ENCODE measurements at places on chromosomes 12 and 14. TPM values are rescaled to one million over a fixed set of nuclear protein-coding genes. Genes with fewer than 3 reads are reported as not detected.
A peak's percentile ranks its signal among the peaks of the same experiment; 100 is the strongest.

DNA sequence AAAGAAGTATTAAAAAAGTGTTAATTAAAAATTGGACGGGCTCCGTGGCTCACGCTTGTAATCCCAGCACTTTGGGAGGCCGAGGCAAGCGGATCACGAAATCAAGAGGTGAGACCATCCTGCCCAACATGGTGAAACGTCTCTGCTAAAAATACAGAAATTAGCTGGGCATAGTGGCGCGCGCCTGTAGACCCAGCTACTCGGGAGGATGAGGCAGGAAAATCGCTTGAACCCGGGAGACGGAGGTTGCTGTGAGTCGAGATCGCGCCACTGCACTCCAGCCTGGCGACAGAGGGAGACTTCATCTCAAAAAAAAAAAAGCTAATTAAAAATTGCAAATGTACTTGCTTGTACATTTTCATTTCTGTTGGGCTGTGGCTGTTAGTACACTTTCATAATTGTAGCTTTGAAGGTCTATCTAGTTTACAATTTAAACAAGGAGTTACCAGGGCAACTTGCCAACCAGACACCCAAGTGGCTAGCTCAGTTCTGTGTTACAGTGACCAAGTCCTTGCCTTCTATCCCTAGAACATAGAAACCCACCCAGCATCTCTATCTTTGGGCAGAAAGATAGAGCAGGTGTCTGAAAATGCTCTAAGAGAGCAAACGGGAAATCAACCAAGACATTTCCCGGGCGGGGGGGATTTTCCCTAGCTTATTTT lies 1.2 kb downstream of the COA8 start:
- DNase-seq: no peak

GRCh38 chr12:103852498-103852997 lies 11.5 kb upstream of the NT5DC3 start:
- DNase-seq: no peak

- DNase-seq: no peak
These were observed 697 bp upstream of the DNAJC14 start for GRCh38 chr12:55829967-55830600.

DNA sequence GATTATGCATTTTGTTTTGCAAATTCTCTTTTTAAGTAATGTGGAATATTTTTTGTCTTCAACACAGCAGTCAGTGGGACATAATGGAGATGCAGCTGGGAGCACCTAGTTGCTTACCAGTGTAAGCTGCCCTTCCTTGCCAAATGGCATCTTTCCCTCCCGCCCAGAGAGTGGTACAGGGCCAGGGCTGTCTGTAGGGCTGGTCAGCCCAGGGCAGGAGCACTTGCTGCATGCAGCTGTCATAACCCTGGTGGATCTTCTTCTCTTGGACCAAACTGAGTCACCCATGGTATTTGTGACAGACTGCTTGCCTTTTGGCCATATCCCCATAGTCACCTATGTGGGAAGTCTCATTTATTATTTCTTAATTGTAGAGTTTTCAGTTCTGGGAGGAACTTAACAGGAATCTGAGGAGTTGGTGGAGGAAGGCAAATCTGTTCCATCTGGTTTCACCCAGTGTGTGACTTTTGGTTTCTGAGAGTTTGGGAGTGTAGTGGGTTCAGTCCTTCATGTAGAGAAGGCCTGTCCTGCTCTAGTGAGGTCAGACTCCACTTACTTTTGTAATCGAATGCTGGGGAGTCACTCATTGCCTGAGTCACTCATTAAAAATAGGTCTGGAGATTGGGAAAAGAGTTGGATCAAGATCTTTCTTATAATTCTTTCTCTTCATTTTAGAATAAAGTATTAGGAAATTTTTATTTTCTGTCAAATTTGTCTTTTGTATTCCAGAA lies 62.0 kb upstream of the ASPG start:
- DNase-seq: no peak

DNA sequence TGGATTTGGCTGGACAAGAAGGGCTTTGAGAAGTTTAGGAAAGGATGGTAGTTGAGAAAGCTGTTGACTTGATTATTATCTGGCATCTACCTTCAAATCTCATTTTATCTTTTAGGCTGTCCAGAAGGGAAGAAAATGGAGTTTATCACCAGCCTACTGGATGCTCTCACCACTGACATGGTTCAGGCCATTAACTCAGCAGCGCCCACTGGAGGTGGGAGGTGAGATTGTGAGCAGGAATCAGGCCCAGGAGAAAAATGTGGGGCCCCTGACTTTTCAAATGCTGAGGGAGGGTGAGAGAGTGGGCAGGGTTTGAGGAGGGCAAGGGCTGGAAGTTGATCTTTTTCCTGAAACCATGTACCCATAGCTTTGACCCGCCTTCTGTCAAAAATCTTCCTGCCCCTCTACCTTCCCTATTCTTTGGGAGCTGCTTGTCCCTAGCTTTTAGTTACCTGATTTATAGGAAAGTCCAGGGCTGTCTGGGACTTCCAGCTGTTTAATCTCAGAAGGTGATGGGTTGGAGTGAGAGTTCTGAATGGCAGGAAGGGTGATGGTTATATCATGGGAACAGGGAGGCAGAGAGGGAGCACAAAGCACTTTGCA lies 134.2 kb downstream of the SMOC1 start:
- DNase-seq: no peak

- DNase-seq: no peak
These were observed 431.5 kb upstream of the OR4E1 start for GRCh38 chr14:22105006-22105623.

GRCh38 chr12:88242571-88242925 lies 100.4 kb downstream of the TMTC3 start:
- DNase-seq: peak; percentile 30

GRCh38 chr14:20387576-20387975 lies 25.7 kb downstream of the TEP1 start:
- DNase-seq: no peak

- DNase-seq: no peak
These were observed 3.2 kb downstream of the SNAPC1 start for GRCh38 chr14:61765225-61765943.

- no peak for DNase-seq
These were observed 5.9 kb upstream of the SPTB start for GRCh38 chr14:64885559-64885958.

DNA sequence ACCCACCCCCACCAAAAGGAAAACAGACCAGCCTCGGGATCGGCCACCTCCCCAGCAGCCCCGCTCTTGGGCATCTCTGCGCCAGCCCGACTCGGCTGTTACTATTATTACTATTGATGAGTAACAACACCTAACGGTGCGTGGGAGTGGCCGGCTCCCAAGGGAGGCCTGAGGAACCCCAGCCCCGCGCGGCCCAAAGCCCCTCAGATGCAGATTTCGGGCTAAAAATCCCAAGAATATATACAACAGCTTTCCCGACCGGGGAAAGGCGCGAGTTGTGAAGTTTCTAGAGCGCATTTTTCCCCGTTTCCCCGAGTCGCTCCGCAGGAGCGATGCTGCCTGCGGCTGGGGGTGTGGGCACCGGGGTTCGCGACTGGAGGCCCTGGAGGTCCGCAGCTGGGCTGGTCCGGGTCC lies 565 bp downstream of the NT5DC3 start:
- no peak for DNase-seq

GRCh38 chr14:97571866-97572555 lies 774.8 kb downstream of the VRK1 start:
- DNase-seq: no peak

DNA sequence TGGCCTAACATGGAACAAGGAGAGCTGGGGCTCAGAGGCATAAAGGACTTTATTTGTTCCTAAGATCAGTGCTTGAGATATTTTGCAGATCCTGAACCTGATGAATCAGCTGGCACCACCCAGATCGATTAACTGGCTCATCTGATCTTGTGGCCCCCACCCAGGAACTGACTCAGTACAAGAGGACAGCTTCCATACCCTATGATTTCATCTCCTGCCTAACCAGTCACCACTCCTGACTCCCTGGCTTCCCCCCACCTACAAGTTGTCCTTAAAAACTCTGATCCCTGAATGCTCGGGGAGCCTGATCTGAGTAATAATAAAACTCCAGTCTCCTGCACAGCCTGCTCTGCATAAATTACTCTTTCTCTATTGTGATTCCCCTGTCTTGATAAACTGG lies 5.1 kb downstream of the C12orf56 start:
- DNase-seq: no peak

GRCh38 chr14:100576091-100577085 lies 10.8 kb downstream of the BEGAIN start:
- DNase-seq: no peak

DNA sequence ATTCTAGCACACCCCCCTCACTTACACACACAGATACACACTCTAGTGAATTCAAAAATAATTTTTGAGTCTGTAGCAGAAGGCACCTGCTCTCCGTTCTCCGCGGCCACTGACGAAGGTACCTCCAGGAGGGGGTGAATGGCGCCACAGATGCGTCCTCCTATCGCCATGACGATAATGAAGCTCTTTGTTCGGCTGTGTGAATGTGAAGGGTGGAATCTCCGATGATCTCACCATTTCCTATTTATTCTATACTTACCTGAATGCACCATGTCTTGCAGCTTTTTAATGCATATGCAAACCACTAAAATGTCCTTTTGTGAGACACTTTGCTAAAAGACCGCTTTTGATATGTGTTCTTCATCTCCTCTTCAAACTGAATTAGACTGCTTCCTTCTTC lies 162.7 kb downstream of the EGLN3 start:
- no peak for DNase-seq

- no peak for DNase-seq
These were observed 36.8 kb upstream of the PLEKHG6 start for GRCh38 chr12:6273541-6274230.

GRCh38 chr12:132469423-132469822 lies 20.5 kb upstream of the FBRSL1 start:
- DNase-seq: no peak

DNA sequence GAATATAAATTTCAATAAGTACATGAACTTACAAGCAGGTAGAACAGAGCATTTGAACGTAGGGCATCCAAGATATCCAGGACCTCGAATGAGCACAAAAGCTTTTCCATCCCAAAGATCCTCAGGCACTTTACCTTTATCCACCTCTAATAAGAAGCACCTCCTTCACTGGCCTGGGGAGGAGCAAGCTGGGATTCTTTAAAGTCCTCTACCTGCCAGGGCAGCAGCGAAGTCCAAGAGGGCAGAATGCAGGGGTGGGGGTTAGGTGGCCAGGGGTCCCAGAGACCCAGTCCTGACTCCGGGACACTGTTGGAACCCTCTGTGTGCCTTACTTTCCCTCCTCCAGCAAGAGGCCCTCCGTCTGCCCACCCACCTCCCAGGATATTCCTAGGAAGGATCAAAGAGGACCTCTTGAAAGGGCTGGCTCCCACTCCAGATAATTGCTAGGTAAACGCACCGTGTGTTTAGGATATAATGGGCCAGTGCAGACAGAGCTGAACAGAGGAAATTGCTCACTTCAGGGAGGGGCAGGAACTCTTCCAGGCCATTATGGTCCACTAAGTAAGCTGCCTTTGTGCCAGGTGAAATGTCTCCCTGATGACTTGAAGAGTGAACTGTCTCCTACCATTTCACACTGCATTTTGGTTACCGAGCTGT lies 68.1 kb downstream of the TTC9 start:
- DNase-seq: no peak

DNA sequence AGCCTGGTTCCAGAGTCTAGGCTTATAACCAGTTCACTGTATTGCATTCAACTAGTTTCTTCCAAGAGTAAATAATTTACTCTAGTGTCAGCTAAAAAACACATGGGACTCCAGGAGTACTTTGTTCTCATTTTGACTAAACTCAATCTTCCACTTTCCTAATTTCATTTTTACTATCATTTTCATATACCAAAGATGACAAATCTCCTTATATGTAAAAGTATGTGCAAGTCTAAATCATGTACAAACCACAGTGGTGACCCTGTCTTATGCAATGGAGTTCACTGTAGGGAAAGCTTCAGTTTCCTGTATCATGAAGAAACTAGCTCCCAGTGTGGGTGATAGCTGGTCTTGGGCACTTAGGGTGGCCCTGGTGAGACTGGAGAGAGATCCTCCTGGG lies 151.6 kb downstream of the HELB start:
- no peak for DNase-seq

GRCh38 chr12:49750027-49750995 lies 9.0 kb downstream of the TMBIM6 start:
- DNase-seq: no peak

GRCh38 chr12:58395470-58395869 lies 454.1 kb downstream of the ATP23 start:
- no peak for DNase-seq

DNA sequence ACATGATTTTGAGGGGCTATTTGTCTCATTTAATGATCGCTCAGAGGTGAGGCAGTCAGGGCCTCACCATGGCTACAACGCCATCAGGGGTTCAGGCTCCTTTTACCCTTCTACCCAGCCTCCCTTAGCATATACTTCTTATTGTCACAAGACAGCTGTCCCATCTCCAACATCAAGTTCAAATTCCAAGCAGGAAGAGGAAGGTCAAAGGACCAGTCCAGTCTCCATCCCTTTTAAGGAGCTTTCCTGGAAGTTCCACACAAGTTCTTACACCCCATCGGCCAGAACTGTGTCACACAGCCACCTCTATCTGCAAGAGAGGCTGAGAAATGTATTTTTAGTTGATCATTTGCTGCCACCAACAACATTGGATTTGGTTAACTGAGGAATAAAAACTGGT lies 8.3 kb upstream of the TMEM106C start:
- peak; percentile 58 for DNase-seq

- DNase-seq: peak; percentile 26
These were observed 2.7 kb downstream of the KMT2D start for GRCh38 chr12:49057888-49058287.

- DNase-seq: no peak
These were observed 353 bp downstream of the BAG5 start for GRCh38 chr14:103562179-103562428.

GRCh38 chr12:101941306-101942249 lies 64.2 kb downstream of the DRAM1 start:
- DNase-seq: no peak

DNA sequence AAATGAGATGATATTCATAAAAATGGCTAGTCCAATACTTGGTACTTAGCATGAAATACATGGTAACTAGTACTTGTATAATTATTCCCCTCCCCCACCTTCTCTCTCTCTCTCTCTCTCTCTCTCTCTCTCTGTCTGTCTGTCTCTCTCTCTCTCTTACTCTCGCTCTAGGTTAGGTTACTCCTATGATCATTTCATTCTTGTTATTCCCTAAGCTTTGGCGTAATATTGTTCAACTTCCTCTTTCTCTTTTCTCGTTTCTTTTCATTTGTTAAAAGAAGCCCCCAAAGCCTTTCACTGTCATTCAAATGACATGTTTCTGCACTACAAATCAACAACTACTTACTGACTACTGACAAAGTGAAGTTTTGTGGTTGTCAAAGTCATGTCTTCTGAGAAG lies 89.8 kb downstream of the GRIP1 start:
- no peak for DNase-seq

Gene ABCC9
- 18.2 TPM for polyA plus RNA-seq

Gene KLRB1
- polyA plus RNA-seq: 3.0 TPM

Gene CNTN1
- 57.6 TPM for polyA plus RNA-seq

Gene CACNA2D4
- polyA plus RNA-seq: 2.6 TPM

Gene GALNT16
- 3.5 TPM for polyA plus RNA-seq

Gene PLEKHG3
- polyA plus RNA-seq: 64.8 TPM

Gene CSRP2
- 23.7 TPM for polyA plus RNA-seq

Gene ARID4A
- polyA plus RNA-seq: 22.3 TPM

Gene INHBC
- 0.21 TPM for polyA plus RNA-seq

Gene AQP6
- polyA plus RNA-seq: 0.31 TPM

Gene SLC39A2
- polyA plus RNA-seq: not detected

Gene TMEM121
- polyA plus RNA-seq: 2.3 TPM

Gene GPD1
- polyA plus RNA-seq: 1.6 TPM

Gene NUP107
- 75.2 TPM for polyA plus RNA-seq

Gene KCNH5
- not detected for polyA plus RNA-seq

Data from right lung (tissue), 10 donors.